Activated CD8-positive, alpha-beta T cell treated with anti-CD3 and anti-CD28 coated beads, Interleukin-2, amount 10 ng/mL, durations not matched to agents 7 days and 5 days (primary cell): ENCODE measurements at places on chromosomes 3 and 15. TPM values are rescaled to one million over a fixed set of nuclear protein-coding genes. Genes with fewer than 3 reads are reported as not detected.

MINDY2 gene
- 14.9 TPM for total RNA-seq

GRCh38 chr3:107411056-107411455, 33.8 kb downstream of the CCDC54 start:
- H3K36me3 ChIP-seq, result peaks cover 13% of the 10 kb centered on the region
- peaks cover 10% of the 10 kb centered on the region for H3K4me1 ChIP-seq
- H3K27me3 ChIP-seq, result no peaks in the 10 kb centered on the region
- no peak overlapping the region for H3K27ac ChIP-seq

DNA sequence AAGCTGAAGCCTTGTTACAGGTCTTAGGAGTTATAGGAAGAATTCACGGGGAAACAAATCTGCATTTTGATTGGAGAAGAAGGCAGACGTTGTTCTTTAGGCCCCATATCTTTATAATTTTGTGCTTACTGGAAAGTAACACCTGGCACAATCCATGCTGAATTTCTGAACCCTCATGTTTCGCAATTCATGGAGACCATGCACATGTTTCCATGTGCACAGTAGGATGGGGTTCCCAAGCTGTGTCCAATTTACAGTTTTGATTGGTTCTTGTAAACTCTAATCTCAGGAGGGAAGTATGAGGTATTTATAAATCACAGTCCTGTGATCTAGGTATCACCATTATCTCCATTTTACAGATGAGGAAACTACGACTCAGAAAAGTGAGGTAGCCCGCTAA, 7.8 kb upstream of the SCAANT1 start:
- peaks cover 77% of the 10 kb centered on the region for H3K36me3 ChIP-seq
- no peak overlapping the region for H3K4me3 ChIP-seq
- no peaks in the 10 kb centered on the region for H3K27me3 ChIP-seq
- no peak overlapping the region for H3K27ac ChIP-seq

CPNE9 gene
- not detected for total RNA-seq

- no peak for DNase-seq
- H3K4me1 ChIP-seq, result peaks cover 24% of the 10 kb centered on the region
- no peak overlapping the region for H3K27ac ChIP-seq
These were observed 665 bp downstream of the GATM start for GRCh38 chr15:45377609-45378148.

DZIP3 gene
- total RNA-seq, result 20.5 TPM

DNA sequence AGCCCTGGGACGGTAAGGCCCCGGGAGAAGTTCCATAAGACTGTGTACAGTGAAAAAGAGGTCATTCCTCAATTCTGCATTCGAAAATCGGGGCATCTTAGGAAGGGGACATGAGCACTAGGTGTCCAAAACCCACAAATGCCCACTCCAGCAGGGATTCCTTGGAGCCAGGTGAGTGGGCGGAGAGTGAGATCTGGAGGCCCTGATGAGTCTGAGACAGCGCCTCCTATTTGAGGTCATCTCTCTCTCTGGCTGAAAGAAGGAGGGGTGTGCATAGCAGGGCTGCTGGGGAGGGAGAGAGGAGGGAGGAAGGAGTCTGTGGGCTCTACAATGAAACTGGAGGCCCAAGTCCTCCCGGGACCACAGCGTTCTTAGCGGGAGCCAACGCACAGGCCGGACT, 38.1 kb upstream of the LACTB start:
- no peaks in the 10 kb centered on the region for H3K4me1 ChIP-seq
- no peaks in the 10 kb centered on the region for H3K36me3 ChIP-seq
- no peak overlapping the region for H3K4me3 ChIP-seq
- H3K27ac ChIP-seq, result no peak overlapping the region
- DNase-seq, result no peak

- no peak overlapping the region for H3K4me3 ChIP-seq
- peaks cover 33% of the 10 kb centered on the region for H3K27me3 ChIP-seq
- H3K4me1 ChIP-seq, result no peaks in the 10 kb centered on the region
- peak; percentile 13 for DNase-seq
These were observed 33.3 kb downstream of the TM4SF18 start for GRCh38 chr3:149299938-149300801.

DNA sequence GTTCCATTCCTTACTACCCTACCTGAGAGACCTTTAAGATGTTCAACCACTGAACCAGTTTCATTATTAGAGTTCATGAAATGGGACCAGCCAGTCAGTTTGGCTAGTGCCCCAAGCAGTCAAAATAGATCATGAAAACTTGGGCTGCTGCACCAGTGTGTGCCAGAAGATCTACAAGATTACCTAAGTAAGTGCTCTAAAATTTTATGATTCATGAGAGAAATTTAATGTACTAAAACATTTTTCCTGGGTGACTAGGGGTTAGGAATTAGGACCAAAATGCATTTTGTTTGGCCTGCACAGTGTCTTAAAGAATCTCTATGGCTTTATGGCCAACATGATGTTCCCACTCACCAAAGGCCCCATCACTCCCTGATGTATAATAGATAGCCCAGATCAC, 214.7 kb downstream of the ATP8B4 start:
- DNase-seq, result no peak
- H3K27me3 ChIP-seq, result no peaks in the 10 kb centered on the region
- H3K4me1 ChIP-seq, result no peaks in the 10 kb centered on the region
- H3K27ac ChIP-seq, result no peak overlapping the region

SLC28A2 gene
- total RNA-seq, result not detected

GRCh38 chr15:72515591-72516389, 41.7 kb downstream of the ARIH1 start:
- peaks cover 16% of the 10 kb centered on the region for H3K36me3 ChIP-seq
- DNase-seq, result no peak
- H3K4me1 ChIP-seq, result peaks cover 25% of the 10 kb centered on the region
- H3K4me3 ChIP-seq, result no peak overlapping the region
- no peak overlapping the region for H3K27ac ChIP-seq

DNA sequence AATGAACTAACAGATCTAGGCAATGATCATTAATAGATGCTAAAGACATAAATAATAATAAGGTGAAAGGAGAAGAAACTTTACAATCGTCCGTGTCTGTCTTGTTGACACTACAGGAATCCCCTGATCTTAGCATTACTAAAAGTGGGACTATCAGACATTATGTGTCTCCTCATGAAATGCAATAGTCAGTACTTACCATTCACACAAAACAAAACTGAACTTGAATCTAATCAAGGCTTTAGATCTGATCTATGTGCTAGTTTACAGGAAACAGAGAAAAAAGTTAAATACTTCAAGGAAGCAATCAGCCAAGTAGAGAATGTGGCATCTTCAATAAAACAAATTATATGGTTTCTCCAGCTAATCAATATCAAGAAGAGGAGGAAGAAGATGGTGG, 73.7 kb downstream of the PIK3CB start:
- H3K27ac ChIP-seq, result no peak overlapping the region
- H3K4me3 ChIP-seq, result no peak overlapping the region
- H3K36me3 ChIP-seq, result peaks cover 2% of the 10 kb centered on the region
- H3K27me3 ChIP-seq, result no peaks in the 10 kb centered on the region
- H3K4me1 ChIP-seq, result peaks cover 4% of the 10 kb centered on the region

DNA sequence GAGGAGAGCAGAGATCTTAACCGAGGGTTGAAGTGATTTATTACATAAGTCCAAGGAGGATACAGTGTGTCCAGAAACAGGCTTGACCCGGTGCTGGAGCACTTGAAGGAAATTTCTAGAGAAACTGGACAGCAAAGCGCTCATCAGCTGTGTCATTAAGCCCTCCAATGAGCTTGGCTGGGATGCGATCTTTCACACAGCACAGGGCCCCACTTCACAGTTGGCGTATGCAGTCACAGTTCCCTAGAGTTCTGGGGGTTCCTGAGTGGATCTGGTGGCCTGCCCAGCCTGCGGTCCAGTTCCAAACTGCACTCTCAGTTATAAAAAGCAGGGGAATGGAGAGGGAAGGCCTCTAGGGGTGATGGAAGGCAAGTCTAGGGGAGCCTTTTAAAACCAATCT, 13.6 kb downstream of the ST8SIA2 start:
- H3K27me3 ChIP-seq, result no peaks in the 10 kb centered on the region
- no peak for DNase-seq
- no peak overlapping the region for H3K27ac ChIP-seq
- H3K4me1 ChIP-seq, result no peaks in the 10 kb centered on the region
- no peak overlapping the region for H3K4me3 ChIP-seq

DNA sequence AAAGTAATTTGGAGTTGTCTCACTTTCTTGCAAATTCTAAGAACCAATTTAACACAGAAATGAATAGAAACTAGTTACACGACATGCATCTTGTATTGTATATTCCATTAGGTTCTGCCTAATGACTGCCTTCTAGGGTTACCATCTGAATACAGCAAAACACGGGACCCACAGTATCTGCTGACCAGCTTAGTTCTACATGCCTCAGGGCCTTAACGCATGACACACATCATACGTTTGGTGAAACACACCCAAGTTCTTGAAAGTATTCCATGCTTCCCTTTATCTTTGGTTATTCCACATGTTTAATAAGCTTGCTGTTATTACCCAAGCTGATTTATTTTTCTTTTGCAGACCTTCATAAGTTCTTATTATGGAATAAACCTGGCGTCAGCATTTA, 27.9 kb downstream of the APH1B start:
- no peak overlapping the region for H3K27ac ChIP-seq
- H3K36me3 ChIP-seq, result no peaks in the 10 kb centered on the region
- H3K27me3 ChIP-seq, result no peaks in the 10 kb centered on the region
- H3K4me1 ChIP-seq, result no peaks in the 10 kb centered on the region
- H3K4me3 ChIP-seq, result no peak overlapping the region

DNA sequence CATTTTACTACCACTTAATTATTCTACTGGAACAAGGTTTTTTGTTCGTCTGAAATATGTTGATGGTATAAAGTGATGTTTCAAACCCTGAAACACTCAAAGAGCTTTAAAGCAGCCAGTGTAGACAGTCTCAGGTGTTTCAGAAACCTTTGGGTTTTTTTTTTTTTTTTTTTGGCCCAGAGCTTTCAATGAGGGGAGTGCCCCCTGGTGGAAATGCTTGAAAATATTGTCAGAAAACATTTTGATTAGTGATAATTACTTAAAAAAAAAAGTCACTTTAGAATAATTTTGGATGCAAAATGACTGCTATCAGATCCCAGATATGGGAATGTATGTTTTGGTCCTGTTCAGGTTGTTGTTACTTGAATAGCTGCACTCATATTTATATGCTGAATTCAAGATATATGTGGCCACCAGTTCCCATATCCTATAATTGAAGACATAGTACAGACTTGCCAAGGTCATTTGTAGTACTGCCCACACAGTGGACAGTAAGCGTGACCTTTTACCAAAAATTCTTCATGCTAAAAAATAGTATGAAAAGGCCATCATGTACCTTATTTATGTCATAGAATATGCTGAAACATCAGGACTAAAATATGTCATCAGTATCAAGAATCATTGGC, 35.9 kb downstream of the SATB1 start:
- H3K4me3 ChIP-seq, result no peak overlapping the region
- peaks cover 77% of the 10 kb centered on the region for H3K4me1 ChIP-seq
- peak; percentile 39 for DNase-seq

GRCh38 chr3:135090020-135090717, 295.1 kb downstream of the EPHB1 start:
- no peak overlapping the region for H3K4me3 ChIP-seq
- H3K27me3 ChIP-seq, result no peaks in the 10 kb centered on the region
- H3K36me3 ChIP-seq, result no peaks in the 10 kb centered on the region
- no peak for DNase-seq
- H3K27ac ChIP-seq, result no peak overlapping the region

- no peak overlapping the region for H3K27ac ChIP-seq
- no peaks in the 10 kb centered on the region for H3K36me3 ChIP-seq
- DNase-seq, result peak; percentile 70
- peaks cover 25% of the 10 kb centered on the region for H3K4me1 ChIP-seq
- H3K4me3 ChIP-seq, result no peak overlapping the region
- H3K27me3 ChIP-seq, result no peaks in the 10 kb centered on the region
These were observed 48.5 kb downstream of the ITGA11 start for GRCh38 chr15:68383161-68384074.

DNA sequence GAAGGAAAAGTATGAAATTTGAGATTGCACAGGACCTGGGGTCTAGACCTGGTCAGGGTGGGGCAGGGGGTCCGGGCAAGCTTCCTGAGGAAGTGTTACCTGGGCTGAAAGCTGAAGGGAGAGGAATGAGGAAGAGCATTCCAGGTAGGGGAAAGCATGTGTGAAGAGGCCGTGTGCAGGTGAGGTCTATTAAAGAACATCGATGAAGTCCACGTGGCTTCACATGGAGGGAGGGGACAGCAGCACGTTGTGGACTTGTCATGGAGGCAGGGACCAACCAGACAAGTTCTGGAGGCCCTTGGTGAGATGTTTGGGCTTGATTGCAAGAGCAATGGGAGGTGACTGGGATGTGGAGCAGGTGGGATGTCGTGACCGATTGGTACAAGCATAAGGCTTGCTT, 47.1 kb downstream of the IDH2 start:
- H3K4me3 ChIP-seq, result no peak overlapping the region
- H3K27ac ChIP-seq, result no peak overlapping the region
- H3K36me3 ChIP-seq, result peaks cover 3% of the 10 kb centered on the region
- H3K27me3 ChIP-seq, result no peaks in the 10 kb centered on the region
- H3K4me1 ChIP-seq, result peaks cover 27% of the 10 kb centered on the region
- no peak for DNase-seq

DNA sequence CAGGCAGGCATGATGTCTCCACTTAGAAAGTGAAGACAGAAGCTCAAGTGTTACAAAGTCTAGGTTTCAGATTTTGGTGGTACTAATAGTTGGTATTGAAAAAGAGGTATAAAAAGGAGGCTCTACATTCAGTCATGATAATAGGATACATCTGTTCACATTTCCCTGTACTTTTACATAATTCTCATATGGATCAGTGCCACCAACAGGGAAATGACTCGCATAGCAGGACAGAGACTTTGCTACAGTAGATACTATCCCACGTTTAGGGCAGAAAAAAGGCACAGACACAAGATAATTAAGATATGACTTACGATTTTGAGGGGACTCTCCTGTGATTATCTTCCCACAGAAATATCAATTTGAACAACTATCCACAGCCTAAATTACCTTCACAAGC, 1062.9 kb upstream of the EPHA6 start:
- H3K36me3 ChIP-seq, result no peaks in the 10 kb centered on the region
- DNase-seq, result no peak
- no peaks in the 10 kb centered on the region for H3K27me3 ChIP-seq
- no peak overlapping the region for H3K4me3 ChIP-seq
- H3K27ac ChIP-seq, result no peak overlapping the region

GRCh38 chr3:176867681-176868663, 329.3 kb downstream of the TBL1XR1 start:
- no peak for DNase-seq
- no peak overlapping the region for H3K27ac ChIP-seq
- no peaks in the 10 kb centered on the region for H3K36me3 ChIP-seq
- H3K27me3 ChIP-seq, result no peaks in the 10 kb centered on the region

NAALADL2 gene
- 0.39 TPM for total RNA-seq

CHRD gene
- total RNA-seq, result not detected

DNA sequence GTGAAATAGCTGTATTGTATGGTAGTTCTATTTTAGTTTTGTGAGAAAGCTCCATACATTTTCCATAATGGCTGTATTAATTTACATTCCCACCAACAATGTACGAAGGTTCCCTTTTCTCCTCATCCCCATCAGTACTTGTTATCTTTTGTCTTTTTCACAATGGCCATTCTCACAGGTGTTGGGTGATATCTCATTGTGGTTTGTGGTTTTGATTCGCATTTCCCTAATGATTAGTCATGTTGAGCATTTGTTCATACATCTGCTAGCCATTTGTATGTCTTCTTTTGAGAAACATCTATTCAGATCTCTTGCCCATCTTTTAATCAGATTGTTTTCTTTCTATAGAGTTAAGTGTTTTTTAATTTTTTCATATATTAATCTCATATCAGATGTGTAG, 931.9 kb downstream of the IGSF11 start:
- H3K4me1 ChIP-seq, result no peaks in the 10 kb centered on the region
- no peak for DNase-seq
- no peaks in the 10 kb centered on the region for H3K36me3 ChIP-seq
- no peaks in the 10 kb centered on the region for H3K27me3 ChIP-seq
- no peak overlapping the region for H3K27ac ChIP-seq

- H3K4me3 ChIP-seq, result peak overlapping the region; percentile 91
- H3K36me3 ChIP-seq, result peaks cover 48% of the 10 kb centered on the region
- no peaks in the 10 kb centered on the region for H3K27me3 ChIP-seq
- H3K27ac ChIP-seq, result peak overlapping the region; percentile 92
- DNase-seq, result no peak
These were observed 4.7 kb downstream of the NUP210 start for GRCh38 chr3:13415236-13415986.
